ENCODE measurements at places on chromosomes 3 and 15.

DNA sequence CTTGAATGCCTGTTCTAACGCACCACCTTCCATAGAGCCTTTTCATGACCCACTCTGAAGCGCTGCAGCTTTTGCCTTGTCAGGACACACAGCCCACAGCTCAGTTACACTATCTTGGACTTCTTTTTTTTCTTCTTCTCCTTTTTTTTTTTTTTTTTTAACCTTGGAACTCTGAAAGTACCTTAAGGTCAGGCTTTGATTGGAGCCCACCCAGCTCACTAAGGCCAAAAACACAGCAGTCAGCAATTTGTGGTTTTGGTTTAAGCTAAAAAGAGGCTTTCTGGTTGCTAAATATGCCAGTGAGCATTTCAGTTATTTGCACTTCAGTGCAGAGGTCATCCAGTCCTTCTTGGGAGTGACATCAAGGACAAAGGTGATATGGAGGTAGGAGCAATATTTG lies 1.7 kb downstream of the SLC25A20 start:
- DNase-seq, result no peak

DNA sequence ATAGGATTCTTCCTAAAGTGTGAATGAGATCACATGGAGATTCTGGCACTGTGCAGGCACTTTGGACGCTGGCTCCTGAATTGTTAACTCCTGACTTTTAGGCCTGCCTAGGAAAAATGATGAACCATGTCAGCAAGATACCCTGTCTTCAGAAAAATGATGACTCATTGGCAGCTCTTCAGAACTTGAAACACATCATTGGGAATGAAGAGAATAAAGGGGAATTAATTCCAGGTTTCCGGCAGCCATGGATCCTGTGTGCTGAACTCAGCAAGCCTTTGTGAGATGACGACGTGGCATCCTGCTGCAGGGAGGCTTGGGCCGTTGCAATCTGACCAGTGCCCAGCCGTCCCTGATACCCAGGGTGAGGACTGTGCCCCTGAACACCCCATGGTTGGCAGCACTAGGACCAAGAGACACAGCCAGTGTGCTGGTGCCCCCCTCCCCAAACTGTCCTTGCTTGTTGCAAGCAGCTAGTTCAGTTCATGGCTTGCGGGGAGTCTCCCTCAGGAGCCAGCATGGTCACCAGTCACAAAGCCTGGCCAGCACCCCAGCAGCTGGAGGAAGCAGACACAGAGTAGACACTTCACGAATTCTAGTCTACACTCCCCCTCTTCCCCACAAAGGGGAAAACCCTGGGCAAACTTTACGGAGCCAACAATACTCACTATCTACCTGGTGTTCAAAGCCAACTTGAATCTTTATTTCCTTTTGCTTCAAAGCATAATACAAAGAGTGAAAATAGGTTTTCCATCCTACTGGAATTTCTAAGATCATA lies 7.8 kb upstream of the LIPC start:
- no peak for DNase-seq

DNA sequence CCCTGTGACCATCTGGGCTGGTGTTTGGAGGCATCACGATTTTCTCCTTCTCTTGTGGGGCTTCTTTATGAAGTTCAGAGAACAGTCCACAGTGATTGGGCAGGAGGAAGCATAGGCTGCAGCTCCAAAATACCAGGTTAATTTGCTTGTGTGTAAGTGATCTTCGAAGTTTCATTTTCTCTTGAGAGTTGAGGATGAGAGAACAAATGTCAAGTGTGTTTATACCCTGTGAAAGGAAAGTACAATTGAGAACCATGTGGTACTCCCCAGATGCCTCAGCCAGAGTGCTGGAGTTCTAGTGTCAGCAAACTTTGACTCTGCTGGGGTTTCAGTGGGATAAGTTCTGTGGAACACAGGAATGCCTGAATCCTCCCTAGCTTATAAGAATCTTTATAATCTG lies 357.1 kb upstream of the CFAP20DC start:
- no peak for DNase-seq

DNA sequence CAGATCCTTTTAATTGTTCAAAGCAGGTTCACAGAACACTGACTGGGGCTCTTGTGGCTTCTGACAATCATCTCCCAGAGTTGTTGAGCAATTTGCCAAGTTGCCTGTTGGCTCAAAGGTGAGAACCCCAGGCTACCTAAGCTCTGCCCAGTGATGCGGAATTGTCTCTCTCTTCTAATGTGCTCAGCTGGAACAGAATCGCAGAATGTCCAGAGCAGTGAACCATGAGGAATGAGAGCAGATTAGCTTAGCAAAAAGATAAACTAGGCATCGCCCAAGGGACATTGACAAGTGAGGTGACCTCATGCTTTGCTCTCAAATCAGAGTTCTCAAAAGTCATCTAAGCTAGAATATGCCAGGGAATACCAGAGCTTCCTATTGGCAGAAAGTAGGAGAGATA lies 148.1 kb downstream of the WDR76 start:
- no peak for DNase-seq

DNA sequence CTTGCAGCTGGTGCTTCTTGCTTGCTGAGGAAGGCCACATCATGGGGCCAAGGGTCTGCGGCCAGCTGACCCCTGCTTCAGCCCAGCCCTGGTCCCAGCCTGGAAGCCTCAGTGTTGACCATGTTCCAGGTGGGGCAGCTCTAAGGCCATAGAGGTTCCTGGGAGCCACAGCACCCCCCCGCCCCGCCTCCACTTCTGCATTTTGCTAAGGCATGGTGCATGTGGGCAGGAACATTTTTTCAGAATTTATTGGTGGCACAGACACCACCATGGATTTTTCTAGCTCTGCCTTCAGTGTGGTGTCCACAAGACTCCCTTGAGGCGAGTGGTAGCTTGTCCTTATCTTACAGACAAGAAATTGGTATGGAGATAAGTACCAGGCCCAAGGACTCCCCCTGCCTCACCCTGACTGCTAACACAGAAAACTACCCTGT lies 1.9 kb upstream of the CHST14 start:
- DNase-seq, result no peak

DNA sequence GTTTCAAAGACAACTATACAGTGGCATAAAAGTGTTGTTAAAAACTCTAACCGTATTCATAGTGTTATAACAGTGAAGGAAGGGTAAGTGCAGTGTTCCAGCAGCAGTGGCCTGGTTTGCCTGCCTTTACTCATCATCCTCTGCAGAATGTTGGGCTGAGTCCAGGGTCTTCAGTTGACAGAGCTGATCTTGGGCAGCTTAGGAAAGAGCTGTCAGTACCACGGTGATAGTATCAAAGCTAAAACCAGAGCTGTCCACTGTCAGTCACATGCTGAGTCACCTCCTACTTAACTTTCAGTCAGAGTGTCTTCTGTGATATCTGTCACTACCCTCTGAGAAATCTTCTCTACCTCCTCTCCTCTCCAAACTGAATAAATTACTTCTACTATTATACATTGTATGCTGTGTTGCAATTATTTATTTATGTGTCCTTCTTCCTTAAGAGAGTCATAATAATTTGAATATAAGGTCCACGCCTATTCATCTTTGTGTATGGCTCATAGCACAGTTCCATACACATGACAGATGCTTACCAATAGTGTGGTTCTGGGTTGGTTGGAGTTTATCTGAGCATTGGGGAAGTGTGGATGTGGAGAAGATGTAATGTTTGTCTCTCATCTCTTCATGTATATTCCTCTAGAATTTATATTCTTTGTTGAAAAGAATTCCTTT lies 242.1 kb downstream of the ZIC1 start:
- no peak for DNase-seq

- DNase-seq, result no peak
Measured at GRCh38 chr15:42085721-42086120, 8.6 kb downstream of the PLA2G4D start.

DNA sequence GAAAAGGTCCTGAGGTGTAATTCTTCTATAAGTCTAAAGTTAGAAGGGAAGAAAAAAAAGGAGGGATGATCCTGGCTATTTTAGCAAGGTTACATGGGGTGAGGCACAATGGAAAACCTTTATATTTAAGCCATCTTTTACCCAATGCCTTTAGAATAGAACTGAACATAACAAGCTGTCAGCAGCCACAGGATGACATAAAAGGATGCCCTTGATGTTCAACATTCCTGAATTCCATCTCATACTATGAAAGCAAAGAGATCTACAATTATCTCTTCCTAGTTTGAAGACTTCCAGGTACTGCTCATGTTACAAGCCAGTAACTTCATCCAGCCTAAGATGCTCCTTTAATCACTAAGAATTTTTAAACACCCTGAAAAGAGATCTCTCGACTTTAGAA lies 26.9 kb downstream of the NEK10 start:
- DNase-seq, result no peak

DNA sequence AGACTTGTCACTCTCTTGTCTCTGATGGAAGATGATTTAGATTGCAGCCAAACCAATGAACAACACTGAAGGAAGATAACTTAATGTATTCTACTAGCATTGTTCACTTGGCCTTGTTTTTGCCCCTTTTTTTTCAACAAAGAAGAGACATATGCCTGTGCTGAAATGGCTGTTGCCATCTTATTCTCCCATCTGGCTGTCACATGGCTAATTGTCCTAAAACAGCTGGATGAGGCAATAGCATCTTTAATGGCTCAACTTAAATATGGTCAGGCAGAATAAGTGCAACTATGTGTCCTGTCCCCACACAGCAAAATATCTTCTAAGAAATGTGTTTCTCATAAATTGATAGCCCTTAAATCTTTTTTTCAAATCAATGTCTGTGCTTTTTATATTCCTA lies 576.9 kb downstream of the TUSC7 start:
- DNase-seq, result no peak

DNA sequence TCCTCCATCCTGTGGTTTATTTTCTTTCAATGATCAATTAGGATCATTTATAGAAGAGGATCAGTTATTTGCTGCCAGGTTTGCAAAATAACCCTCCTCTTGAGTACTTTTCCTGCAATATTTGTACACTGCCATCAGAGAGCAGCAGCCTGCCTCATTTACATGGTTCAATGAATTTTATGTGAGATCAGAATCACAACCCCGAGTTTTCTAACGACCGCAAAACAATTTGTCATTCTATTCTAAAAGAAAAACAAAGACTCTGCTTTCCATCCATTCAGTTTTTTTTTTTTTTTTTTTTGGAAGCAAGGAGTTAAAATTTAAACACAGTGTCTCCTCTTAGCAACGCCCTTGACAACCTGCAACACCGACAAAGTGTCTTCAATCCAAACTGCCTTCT lies 146.9 kb downstream of the RAB11A start:
- no peak for DNase-seq

GRCh38 chr15:45799508-45799907 lies 164.7 kb downstream of the SQOR start:
- DNase-seq, result no peak

GRCh38 chr15:27731776-27732175 lies 367.3 kb downstream of the OCA2 start:
- DNase-seq, result no peak

GRCh38 chr3:53179580-53179979 lies 18.6 kb downstream of the PRKCD start:
- DNase-seq, result no peak

DNA sequence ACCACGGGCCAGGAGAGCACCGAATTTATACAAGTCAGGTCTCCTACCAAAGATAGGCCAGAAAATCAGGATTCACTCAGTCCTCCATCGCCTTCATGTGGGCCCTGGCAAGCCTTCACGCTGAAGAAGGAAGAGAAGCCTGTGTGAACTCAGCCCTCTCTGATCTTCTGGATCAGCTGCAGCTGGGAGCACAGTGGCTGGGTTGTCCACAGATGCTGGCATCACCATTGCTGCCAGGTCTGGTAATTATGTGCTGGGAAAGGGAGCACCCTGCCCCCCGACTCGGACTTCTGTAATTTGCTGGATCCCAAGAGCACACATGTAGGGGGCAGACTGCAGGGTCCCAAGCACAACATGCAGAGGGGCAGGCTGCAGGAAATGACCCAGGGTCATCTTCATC lies 12.4 kb upstream of the PDE8A start:
- DNase-seq, result no peak

DNA sequence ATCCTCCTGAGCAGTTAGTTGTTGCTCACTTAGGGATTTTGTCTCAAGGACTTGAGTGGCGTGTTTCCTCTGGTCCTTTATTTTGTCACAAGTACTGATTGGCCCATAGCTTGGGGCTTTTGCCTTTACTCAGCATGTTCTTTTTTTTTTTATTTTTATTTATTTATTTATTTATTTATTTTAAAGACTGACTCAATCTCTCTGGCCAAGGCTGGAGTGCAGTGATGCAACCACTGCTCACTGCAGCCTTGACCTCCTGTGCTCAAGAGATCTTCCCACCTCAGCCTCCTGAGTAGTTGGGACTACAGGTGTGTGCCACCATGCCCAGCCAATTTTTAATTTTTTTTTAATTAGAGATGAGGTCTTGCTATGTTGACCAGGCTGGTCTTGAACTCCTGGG lies 223.9 kb upstream of the TPM1 start:
- DNase-seq, result no peak

- DNase-seq, result no peak
Measured at GRCh38 chr15:72873379-72874233, 90.0 kb upstream of the ADPGK start.

DNA sequence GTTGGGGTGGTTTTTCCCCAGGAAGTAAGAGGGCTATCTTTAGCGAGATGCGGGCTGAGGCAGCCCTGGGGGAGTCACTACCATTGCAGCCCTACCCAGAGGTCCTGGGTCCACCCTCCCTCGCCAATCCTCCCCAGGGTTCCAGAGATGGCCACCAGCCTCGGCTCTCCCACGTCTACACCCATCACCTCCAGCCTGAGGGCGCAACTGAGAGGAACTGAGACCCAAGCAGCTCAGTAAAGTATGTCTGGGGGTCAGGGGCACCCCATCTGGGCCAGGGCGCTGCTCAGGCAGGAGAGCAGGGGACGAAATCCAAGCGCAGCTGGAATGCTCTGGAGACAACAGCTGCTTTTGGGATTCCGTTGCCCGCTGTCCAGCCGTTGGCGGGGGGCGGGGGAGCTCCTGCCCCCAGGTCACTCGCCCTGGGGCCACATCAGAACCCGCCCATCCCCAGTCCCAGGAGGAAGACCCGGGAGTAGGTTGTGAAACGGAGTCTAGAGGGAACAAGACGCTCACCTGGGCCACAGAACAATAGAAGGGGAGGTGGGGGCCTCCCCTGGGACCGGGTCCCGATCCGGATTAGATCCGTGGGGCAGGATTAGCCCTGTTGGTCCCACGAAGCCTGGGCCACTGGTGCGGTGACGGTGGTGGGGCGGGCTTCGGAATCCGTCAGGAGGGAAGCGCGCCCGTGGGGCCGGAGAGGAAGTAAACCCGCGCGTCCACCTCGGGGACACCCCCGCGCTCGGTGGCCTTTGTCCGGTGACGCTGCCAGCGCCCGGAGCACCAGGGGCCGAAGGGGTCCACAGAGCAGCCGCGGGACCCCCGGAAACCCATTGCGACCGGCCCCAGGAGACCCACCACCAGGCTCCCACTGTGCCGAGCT lies 1.4 kb upstream of the NDUFAF3 start:
- no peak for DNase-seq

- DNase-seq, result no peak
Measured at GRCh38 chr3:152147748-152148147, 121.0 kb upstream of the MBNL1 start.

- no peak for DNase-seq
Measured at GRCh38 chr15:73732930-73733329, 20.2 kb downstream of the INSYN1 start.

- DNase-seq, result no peak
Measured at GRCh38 chr15:85422607-85423006, 42.2 kb downstream of the AKAP13 start.

GRCh38 chr3:15676259-15676658 lies 74.7 kb downstream of the BTD start:
- no peak for DNase-seq

- DNase-seq, result no peak
Measured at GRCh38 chr3:186653984-186654383, 11.8 kb upstream of the HRG start.

- DNase-seq, result no peak
Measured at GRCh38 chr3:196915375-196915774, 27.0 kb downstream of the NCBP2 start.
